ENCODE measurements at places on chromosomes 7 and 10. TPM values are rescaled to one million over a fixed set of nuclear protein-coding genes. Genes with fewer than 3 reads are reported as not detected.

DNA sequence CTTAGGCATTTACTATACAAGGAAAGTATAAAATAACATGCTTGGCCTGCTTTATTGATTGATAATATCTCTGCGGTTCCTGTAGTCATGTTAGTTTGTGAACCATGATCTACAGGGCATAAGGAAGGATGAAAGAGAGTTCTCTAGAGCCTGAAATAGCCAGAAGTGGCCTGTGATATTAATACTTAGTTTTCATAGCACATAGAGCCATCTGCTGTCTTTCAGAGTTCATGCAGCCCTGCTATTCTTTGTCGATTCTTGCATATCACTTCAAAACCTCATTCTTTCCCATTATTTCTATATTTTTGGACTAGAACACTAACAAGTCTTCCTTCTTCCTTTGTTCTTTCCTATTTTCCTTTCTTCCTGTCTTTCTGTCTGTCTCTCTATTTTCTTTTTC, 26.4 kb upstream of the PRKG1 start:
- no peak overlapping the region for H3K4me3 ChIP-seq
- no peaks in the 10 kb centered on the region for H3K4me1 ChIP-seq
- no peaks in the 10 kb centered on the region for H3K36me3 ChIP-seq

The PAPOLB gene
- total RNA-seq = 0.07 TPM

The TMEM176A gene
- not detected for total RNA-seq

DNA sequence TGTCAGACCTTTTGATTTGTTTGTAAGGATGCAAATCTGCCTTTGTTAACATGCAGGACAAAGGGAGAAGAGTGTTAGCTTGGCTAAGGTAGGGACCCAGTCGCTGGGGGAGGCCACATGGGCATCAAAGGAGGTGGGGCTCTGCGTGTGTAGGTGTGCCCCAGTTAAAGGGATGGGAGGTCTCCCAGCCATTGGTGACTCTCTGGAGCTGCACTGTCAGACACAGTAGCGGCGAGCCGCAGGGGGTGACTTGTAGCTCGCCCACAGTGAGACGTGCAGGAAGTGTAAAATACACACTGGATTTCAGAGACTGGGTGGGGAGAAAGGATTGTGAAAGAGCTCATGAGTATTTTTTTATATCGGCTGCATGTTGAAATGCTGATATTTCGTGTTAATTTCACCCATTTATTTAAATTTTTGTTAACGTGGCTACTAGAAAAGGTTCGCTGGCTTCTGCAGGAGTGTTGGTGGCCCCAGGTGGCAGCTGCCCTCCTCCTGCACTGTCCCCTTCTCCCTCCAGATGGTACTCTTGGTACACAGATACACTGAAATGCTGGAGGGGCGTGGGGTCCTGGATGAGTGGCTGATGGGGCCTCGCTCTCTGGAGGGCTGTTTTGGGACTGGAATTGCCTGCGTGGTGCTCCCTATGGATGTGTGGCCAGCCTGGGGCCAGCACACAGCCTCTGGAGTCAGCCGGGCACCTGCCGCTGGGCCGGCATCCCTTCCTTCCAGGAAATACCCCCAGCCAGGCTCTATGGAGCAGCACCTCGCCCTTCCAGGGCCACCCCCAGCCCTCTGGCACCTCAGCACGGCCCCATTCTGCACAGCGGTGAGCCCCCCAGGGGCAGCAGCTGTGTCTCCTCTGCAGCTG, 59.2 kb downstream of the LHPP start:
- H3K36me3 ChIP-seq = no peaks in the 10 kb centered on the region
- no peak overlapping the region for H3K27ac ChIP-seq
- no peak overlapping the region for H3K4me3 ChIP-seq
- DNase-seq = no peak
- H3K4me1 ChIP-seq = no peaks in the 10 kb centered on the region
- H3K27me3 ChIP-seq = no peaks in the 10 kb centered on the region

DNA sequence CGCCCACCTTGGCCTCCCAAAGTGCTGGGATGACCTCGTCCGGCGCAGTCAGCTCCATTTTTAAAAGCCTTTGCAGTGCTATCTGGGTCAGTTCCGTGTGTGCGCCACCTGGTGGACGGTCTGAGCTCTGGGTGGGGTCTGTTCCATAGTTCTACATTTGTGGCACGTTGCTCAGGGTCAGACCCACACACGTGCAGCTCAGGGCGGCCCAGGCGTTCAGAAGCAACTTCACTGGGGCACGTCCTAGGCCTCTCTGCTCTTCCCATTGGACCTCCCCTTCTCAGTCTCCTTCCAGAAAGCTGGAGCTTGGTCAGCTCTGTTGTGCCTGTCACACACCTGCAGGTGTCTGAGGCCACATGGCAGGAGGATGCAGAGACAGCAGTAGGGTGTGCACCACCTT, 137.9 kb downstream of the DNAJB6 start:
- no peaks in the 10 kb centered on the region for H3K4me1 ChIP-seq
- no peaks in the 10 kb centered on the region for H3K36me3 ChIP-seq
- H3K4me3 ChIP-seq = no peak overlapping the region
- no peak overlapping the region for H3K27ac ChIP-seq
- H3K27me3 ChIP-seq = no peaks in the 10 kb centered on the region
- no peak for DNase-seq

GRCh38 chr10:79176949-79177602, 108.3 kb downstream of the ZMIZ1 start:
- H3K36me3 ChIP-seq = no peaks in the 10 kb centered on the region
- no peak overlapping the region for H3K4me3 ChIP-seq
- H3K4me1 ChIP-seq = peaks cover 55% of the 10 kb centered on the region
- peak overlapping the region; percentile 56 for H3K27ac ChIP-seq
- peak; percentile 95 for DNase-seq
- H3K27me3 ChIP-seq = no peaks in the 10 kb centered on the region

GRCh38 chr7:159042581-159043101, 102.0 kb downstream of the VIPR2 start:
- H3K27me3 ChIP-seq = no peaks in the 10 kb centered on the region
- DNase-seq = no peak
- H3K27ac ChIP-seq = no peak overlapping the region

The GAD2 gene
- total RNA-seq = not detected

- no peak for DNase-seq
- H3K27me3 ChIP-seq = no peaks in the 10 kb centered on the region
- no peak overlapping the region for H3K4me3 ChIP-seq
- H3K4me1 ChIP-seq = no peaks in the 10 kb centered on the region
These were observed 16.7 kb upstream of the ABCC2 start for GRCh38 chr10:99765672-99766301.

The NPTX2 gene
- total RNA-seq = 0.53 TPM

The CDK13 gene
- 56.7 TPM for total RNA-seq

GRCh38 chr10:121694966-121695643, 96.9 kb upstream of the FGFR2 start:
- no peak overlapping the region for H3K27ac ChIP-seq
- no peaks in the 10 kb centered on the region for H3K4me1 ChIP-seq
- no peaks in the 10 kb centered on the region for H3K36me3 ChIP-seq
- DNase-seq = no peak
- no peak overlapping the region for H3K4me3 ChIP-seq

DNA sequence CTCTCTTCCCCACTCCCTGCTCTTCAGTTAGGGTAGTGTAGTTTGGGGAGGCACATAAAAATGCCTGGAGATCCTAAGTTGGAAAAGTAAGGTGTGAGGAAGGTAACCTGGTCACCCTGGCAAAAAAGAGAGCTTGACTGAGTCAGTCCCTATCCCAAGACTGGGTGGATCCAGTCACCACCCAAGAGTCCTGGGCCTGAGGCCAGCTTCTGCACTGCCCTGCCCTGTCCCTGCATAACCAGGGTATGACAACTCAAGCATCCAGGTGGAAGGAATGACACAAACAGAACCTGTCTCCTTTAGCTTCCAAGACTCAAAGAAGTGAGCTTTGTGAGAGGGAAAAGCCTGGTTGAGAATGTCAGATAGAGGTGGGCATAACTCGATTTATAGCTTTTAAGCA, 26.9 kb upstream of the SORBS1 start:
- peaks cover 17% of the 10 kb centered on the region for H3K27me3 ChIP-seq
- H3K4me3 ChIP-seq = no peak overlapping the region
- no peak overlapping the region for H3K27ac ChIP-seq
- no peak for DNase-seq
- no peaks in the 10 kb centered on the region for H3K36me3 ChIP-seq

The AS3MT gene
- not detected for total RNA-seq

- no peak overlapping the region for H3K4me3 ChIP-seq
- no peaks in the 10 kb centered on the region for H3K36me3 ChIP-seq
- H3K27me3 ChIP-seq = no peaks in the 10 kb centered on the region
- H3K27ac ChIP-seq = no peak overlapping the region
These were observed 63.1 kb downstream of the TNS3 start for GRCh38 chr7:47518827-47519226.

The UFSP1 gene
- 1.6 TPM for total RNA-seq

The FLNC gene
- 81.8 TPM for total RNA-seq

DNA sequence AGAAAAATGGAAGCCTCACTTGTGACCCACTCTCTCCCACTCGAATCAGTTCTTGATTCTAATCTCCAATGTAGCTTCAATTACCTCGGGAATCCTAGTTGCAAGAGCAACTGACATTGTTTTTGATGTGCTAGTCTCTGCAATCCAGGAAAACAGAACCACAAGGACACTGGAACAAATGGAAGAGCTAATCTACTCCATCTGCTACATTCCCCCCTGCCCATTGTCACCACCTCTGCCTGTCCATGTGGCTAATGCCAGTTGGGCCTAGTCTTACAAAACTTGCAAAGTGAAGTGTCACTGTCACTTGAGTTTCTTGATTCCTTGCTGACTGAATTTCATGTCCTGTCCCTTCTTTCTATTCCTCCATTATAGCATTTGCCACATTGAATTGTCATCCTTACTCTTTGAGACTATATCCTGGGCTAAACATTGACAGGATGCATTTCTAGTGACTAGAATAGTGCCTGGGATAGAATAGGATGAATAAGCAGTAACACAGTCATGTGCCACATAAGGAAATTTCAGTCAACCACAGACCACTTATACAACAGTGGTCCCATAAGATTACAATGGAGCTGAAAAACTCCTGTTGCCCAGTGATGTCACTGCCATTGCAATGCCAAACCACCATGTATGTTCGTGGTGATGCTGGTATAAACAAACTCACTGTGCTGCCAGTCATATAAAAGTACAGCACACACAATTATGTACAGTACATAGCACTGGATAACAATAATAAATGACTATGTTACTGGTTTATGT, 13.5 kb downstream of the GCC1 start:
- no peaks in the 10 kb centered on the region for H3K36me3 ChIP-seq
- no peaks in the 10 kb centered on the region for H3K27me3 ChIP-seq
- no peaks in the 10 kb centered on the region for H3K4me1 ChIP-seq
- no peak overlapping the region for H3K4me3 ChIP-seq
- no peak overlapping the region for H3K27ac ChIP-seq

The LMOD2 gene
- not detected for total RNA-seq

GRCh38 chr10:32317795-32318357, 29.1 kb downstream of the EPC1 start:
- no peak overlapping the region for H3K4me3 ChIP-seq
- peaks cover 6% of the 10 kb centered on the region for H3K4me1 ChIP-seq
- DNase-seq = peak; percentile 45

The DIP2C gene
- 10.7 TPM for total RNA-seq

DNA sequence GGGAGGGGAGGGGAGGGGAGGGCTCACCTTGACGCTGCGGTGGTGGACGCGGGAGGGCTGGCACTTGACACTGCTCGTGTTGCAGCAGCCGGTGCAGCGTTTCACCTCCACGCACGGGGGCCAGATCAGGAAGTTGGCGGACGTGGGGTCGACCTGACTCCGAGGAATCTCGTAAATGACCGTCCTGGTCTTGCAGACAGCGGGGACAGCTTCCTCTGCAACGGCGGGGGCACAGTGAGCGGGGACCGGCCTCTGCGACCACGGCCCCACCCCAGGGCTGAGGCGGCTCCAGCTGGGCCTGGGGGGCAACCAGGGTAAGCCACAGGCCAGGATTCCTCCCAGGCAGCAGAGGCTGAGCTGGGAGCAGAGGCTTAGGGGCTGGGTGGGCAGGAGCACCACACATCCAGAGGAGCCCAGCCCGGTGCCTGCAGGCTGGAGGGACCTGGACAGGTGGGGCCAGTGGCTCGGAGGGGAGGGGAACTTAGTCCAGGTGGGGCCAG, 8.8 kb downstream of the PDGFA start:
- peaks cover 7% of the 10 kb centered on the region for H3K36me3 ChIP-seq
- no peak overlapping the region for H3K27ac ChIP-seq
- DNase-seq = no peak
- peaks cover 26% of the 10 kb centered on the region for H3K4me1 ChIP-seq
- no peak overlapping the region for H3K4me3 ChIP-seq

The TAS2R5 gene
- total RNA-seq = 0.85 TPM

GRCh38 chr7:122724366-122724765, 21.6 kb upstream of the RNF148 start:
- no peak overlapping the region for H3K4me3 ChIP-seq
- no peak for DNase-seq
- H3K36me3 ChIP-seq = no peaks in the 10 kb centered on the region

- H3K27ac ChIP-seq = no peak overlapping the region
- H3K36me3 ChIP-seq = no peaks in the 10 kb centered on the region
- H3K4me1 ChIP-seq = no peaks in the 10 kb centered on the region
- DNase-seq = no peak
- H3K27me3 ChIP-seq = no peaks in the 10 kb centered on the region
- no peak overlapping the region for H3K4me3 ChIP-seq
These were observed 757.1 kb downstream of the AUTS2 start for GRCh38 chr7:70355198-70356020.

GRCh38 chr7:84157171-84157570, 37.4 kb downstream of the SEMA3A start:
- no peak overlapping the region for H3K4me3 ChIP-seq
- no peak overlapping the region for H3K27ac ChIP-seq
- H3K27me3 ChIP-seq = no peaks in the 10 kb centered on the region
- DNase-seq = no peak
- no peaks in the 10 kb centered on the region for H3K36me3 ChIP-seq

DNA sequence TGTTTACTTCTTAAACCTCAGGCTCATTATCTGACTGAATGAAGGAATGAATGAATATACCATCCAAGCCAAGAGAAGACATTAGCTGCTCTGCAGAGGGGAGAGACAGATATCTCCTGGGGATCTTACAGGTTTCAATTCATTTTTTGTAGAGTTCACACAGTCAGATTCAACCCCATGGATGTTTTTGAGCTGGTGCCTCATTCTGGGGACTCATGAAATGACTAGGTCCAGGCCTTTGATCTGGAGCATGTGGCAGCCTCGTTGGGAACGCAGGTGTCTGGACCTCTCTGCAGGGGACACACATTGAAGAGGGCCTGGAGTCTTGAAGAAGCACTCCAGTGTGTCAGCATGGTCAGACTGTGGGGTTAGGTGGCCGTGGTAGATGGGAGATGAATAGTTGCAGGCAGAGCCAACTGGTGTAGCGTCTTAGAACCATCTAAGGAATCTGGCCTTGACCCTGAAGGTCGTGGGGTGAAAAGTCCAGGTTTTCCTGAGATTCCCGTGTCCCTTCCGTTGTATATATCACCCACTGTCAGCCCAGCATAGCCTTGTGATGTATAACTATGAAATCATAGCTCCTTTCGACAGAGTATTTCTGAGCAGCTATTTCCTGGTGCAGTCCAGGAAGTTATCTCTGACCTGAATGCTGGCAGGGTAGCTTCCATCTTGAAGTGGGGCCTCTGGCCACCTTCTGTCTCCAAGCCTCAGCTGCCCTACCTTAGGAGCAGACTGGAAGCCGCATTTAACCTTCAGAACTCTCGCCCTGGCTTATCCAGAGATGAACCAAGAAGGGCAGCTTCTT, 22.3 kb downstream of the BTBD16 start:
- no peaks in the 10 kb centered on the region for H3K27me3 ChIP-seq
- no peaks in the 10 kb centered on the region for H3K36me3 ChIP-seq
- no peak overlapping the region for H3K27ac ChIP-seq
- H3K4me3 ChIP-seq = no peak overlapping the region

The CNTNAP2 gene
- total RNA-seq = not detected

- H3K4me3 ChIP-seq = no peak overlapping the region
- no peak for DNase-seq
- no peaks in the 10 kb centered on the region for H3K36me3 ChIP-seq
- peaks cover 5% of the 10 kb centered on the region for H3K4me1 ChIP-seq
- H3K27me3 ChIP-seq = no peaks in the 10 kb centered on the region
- H3K27ac ChIP-seq = no peak overlapping the region
These were observed 181.0 kb upstream of the RHOBTB1 start for GRCh38 chr10:61124756-61125530.
